ENCODE measurements at places on chromosomes 1 and 21. TPM values are rescaled to one million over a fixed set of nuclear protein-coding genes. Genes with fewer than 3 reads are reported as not detected.

DNA sequence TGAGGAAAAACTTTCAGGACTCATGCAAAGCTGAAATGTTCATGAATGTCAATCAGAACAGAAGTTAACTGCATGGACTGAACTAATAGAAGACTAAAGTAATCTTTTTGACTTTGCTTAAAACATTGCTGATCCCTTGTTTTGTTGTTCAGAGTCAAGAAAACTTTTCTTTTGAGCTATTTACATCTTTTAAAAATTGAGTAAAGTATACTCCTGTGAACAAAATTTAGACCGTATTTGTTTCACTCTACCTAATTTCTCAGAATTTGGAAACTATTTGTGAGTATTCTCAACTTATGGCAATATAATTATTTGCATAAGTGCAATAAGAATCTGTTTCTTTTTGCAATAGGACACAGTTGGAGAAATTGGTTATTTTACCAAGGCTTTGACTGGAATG is 41.1 kb downstream of the INPP5B start:
- peaks cover 17% of the 10 kb centered on the region for H3K36me3 ChIP-seq
- no peak overlapping the region for H3K27ac ChIP-seq
- no peak overlapping the region for H3K4me3 ChIP-seq
- no peak for DNase-seq
- H3K4me1 ChIP-seq, result peaks cover 33% of the 10 kb centered on the region

Gene ATF6
- total RNA-seq, result 25.5 TPM

GRCh38 chr21:38444691-38445090 is 53.6 kb downstream of the ERG start:
- no peaks in the 10 kb centered on the region for H3K27me3 ChIP-seq
- H3K36me3 ChIP-seq, result no peaks in the 10 kb centered on the region
- DNase-seq, result no peak
- no peak overlapping the region for H3K27ac ChIP-seq
- H3K4me3 ChIP-seq, result no peak overlapping the region

DNA sequence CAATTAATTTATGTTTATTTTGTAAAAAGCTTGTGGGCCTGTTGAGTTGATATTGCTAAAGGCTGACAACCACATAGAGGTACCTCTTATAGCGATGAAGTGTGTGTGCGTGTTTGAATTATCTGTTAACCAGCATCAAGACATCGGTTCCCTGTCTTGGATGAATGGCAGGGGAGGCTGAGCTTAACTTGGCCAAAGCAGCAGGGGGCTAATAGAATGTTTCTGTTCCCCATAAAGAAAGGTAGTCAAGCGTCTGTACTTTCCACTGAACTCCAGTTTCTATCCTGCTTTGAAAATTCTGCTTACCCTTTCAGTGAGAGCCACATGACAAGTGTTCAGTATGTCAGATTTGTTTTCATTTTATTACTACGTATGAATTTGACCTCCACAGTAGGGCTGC is 63.0 kb downstream of the ROR1 start:
- DNase-seq, result no peak
- H3K27me3 ChIP-seq, result peaks cover 23% of the 10 kb centered on the region
- no peaks in the 10 kb centered on the region for H3K4me1 ChIP-seq
- H3K27ac ChIP-seq, result no peak overlapping the region

Gene ROR1
- total RNA-seq, result 0.38 TPM

DNA sequence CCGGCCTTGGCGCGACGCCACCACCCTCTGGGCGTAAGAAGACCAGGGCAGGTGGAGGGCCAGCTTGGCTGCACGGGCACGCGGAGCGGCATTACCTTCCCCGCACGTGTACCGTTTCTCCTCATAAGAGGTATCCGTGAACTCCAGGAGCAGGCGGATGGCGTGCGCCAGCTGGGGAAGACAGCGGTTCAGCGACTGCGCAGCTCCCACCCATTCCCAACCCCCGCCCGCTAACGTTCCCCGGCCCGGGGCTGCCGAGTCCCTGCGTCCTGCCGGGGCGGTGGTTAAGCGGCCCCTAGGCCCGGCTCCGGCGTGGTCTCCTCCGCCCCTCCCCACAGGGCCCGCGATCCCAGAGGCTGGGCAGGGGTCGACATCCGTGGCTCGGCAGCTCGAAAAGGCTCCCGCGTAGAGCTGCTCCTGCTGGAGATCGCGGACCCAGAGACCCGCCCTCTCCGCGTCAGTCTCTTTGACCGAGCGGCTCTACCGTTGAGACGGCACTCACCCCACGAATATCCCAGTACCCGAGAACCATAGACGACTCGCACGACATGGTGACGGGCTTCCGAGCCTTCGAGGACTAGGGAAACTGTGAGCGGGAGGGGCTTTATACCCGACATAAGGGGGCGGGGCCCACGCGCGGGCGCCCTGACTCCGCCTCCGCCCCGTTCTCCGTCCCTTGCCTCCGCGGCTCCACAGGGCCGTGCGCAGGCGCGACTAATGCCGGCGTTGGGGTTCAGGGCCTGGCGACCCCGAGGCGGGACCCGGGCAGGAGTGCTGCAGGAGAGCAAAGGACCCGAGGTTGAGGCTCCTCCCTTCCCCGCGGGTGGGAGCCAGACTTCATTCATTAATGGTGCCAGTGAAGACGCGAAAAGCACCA is 862 bp downstream of the GSTM3 start:
- peak; percentile 85 for DNase-seq
- H3K36me3 ChIP-seq, result no peaks in the 10 kb centered on the region
- no peak overlapping the region for H3K27ac ChIP-seq
- H3K27me3 ChIP-seq, result peaks cover 37% of the 10 kb centered on the region

Gene OR2T35
- total RNA-seq, result not detected

Gene ATAD3C
- 1.7 TPM for total RNA-seq

DNA sequence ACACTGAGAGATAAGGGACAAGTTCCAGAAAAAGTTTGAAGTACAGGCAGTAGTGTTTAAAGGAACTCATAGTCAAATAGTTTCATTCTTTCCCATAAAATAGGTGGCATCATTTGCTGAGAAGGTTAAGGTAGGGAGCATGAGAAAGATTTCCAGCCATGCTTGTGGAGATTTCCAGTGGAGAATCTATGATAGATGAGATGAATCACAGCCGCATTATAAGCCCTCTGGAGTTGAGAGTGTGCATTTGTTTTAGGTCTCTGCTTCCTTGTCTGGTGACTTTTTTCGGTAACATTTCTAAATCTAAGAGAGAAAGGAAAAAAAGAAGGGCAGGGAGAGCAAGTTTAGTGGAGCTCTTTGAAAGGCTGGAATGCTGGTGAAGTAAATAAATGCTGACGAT is 108.7 kb downstream of the DISP1 start:
- H3K27me3 ChIP-seq, result no peaks in the 10 kb centered on the region
- no peak overlapping the region for H3K4me3 ChIP-seq
- no peak for DNase-seq

GRCh38 chr1:156387870-156388173 is 18.8 kb downstream of the RHBG start:
- no peaks in the 10 kb centered on the region for H3K36me3 ChIP-seq
- DNase-seq, result no peak
- peaks cover 19% of the 10 kb centered on the region for H3K27me3 ChIP-seq
- H3K4me1 ChIP-seq, result peaks cover 5% of the 10 kb centered on the region
- H3K27ac ChIP-seq, result no peak overlapping the region

- H3K27me3 ChIP-seq, result no peaks in the 10 kb centered on the region
- H3K27ac ChIP-seq, result no peak overlapping the region
- no peaks in the 10 kb centered on the region for H3K4me1 ChIP-seq
- no peak overlapping the region for H3K4me3 ChIP-seq
These were observed 94.7 kb downstream of the ATP1B1 start for GRCh38 chr1:169201084-169201619.

GRCh38 chr1:103218821-103219220 is 110.5 kb upstream of the COL11A1 start:
- H3K4me3 ChIP-seq, result no peak overlapping the region
- DNase-seq, result no peak

Gene SLFNL1
- total RNA-seq, result 0.33 TPM

DNA sequence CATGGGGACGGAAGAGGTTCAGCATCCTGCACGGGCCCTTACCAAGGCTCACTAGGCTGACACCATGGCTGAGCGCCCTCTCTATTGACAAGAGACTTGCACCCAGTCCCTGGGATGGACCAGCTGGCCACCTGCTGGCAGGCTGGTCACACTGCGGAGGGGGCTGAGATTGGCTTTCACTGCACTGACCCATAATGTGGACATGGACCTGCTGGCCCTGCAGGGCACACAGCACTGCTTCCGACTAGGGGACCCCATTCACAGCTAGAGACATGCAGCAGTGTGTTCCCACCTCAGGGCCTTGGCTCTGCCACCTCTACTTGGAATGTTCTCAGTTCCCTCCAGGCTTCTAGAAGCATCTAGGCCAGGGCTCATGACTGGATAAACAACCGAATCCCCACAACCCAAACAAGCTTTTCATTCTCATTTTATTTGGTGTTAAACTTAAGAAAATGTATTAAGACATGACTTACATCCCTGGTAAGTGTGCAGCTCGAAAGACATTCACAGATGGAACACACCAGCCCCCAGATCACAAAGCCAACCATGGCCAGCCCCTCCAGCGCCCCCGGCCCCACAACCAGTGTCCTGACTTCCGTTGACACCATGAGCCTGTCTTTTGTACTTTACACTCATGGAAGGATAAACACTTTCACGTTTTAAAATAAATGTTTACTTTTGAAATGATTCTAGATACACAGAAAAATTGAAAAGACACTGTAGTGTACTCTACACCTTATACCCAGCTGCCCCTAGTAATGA is 9.3 kb upstream of the SRARP start:
- no peak for DNase-seq
- no peaks in the 10 kb centered on the region for H3K4me1 ChIP-seq
- H3K4me3 ChIP-seq, result no peak overlapping the region

- H3K36me3 ChIP-seq, result peaks cover 13% of the 10 kb centered on the region
- peaks cover 12% of the 10 kb centered on the region for H3K27me3 ChIP-seq
- no peak overlapping the region for H3K4me3 ChIP-seq
- DNase-seq, result no peak
- H3K4me1 ChIP-seq, result no peaks in the 10 kb centered on the region
- H3K27ac ChIP-seq, result no peak overlapping the region
These were observed 32.7 kb downstream of the CRYAA start for GRCh38 chr21:43201491-43201890.

Gene LAMB3
- total RNA-seq, result 1.1 TPM

GRCh38 chr1:44100183-44100868 is 18.3 kb upstream of the KLF17 start:
- H3K36me3 ChIP-seq, result no peaks in the 10 kb centered on the region
- H3K27ac ChIP-seq, result no peak overlapping the region
- no peaks in the 10 kb centered on the region for H3K4me1 ChIP-seq

All from natural killer cell treated with Interleukin-12 subunit alpha and Interleukin-12 subunit beta and Interleukin-15 and Interleukin-18, amount 100 ng/mL, for 72 hours (primary cell).